ENCODE measurements at places on chromosomes 5 and 9.

DNA sequence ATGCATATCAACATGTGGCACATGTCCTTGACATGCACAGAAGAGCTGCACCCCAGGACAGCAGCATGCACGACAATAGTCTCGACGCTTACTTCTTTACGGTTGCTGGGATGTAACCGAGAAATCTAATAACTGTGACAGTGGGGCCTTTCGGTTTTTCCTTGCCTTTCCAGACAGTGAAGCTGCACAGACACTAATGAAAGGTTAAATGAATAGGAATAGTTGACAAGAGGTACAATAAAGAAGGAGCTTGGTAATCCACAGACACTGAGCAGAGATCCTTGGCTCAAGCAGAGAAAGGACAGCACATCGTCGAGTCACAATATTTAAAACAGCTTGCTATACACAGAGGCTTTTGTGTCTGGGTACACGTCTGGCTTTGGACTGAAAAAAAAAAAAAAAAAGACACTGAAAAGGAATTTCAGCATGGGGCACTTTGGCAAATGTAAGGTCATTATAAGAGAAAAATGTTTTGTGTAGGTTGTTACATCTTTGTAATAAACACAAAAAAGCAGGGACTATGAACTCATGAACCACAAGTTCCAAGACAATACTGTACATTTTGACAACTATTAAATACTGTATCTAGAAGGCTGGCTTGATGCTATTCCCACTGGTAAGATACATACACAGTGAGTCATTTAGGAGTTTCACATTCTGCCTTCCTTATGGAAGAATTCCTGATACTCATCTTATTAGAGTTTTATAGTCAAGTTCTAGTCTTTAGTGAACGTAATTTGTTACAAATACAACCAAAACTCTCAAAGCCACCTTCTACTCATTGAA is 5.6 kb downstream of the BNC2 start:
- no peak for DNase-seq

GRCh38 chr5:157917491-157917890 is 58.5 kb upstream of the CLINT1 start:
- DNase-seq = no peak

DNA sequence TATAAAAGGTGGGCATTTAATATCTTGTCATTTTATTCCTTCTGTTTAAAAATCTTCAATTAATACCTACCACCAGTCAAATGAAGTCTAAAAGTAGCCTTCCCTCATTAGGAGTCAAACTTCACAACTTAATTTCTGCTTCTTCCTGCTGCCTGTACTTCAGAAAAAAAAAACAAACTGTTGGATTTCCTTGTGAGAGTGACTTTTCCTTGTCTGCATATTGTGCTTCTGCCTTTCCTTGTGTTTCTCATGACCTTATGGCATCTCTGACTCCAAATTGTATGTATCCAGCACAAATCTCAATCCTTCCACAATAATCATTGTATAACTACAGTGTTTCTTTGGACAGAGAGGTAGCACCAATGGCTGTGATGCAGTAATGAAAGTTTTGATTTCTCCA is 32.1 kb downstream of the GRAMD2B start:
- no peak for DNase-seq

GRCh38 chr9:4936277-4936676 is 48.8 kb upstream of the JAK2 start:
- no peak for DNase-seq

GRCh38 chr9:107749787-107750444 is 260.3 kb upstream of the KLF4 start:
- DNase-seq = no peak

- DNase-seq = no peak
These were observed 608.0 kb upstream of the ACO1 start for GRCh38 chr9:31776471-31776870.

- no peak for DNase-seq
These were observed 1146.9 kb downstream of the EFNA5 start for GRCh38 chr5:106523852-106524251.

GRCh38 chr5:137636099-137636498 is 99.8 kb downstream of the KLHL3 start:
- no peak for DNase-seq

- no peak for DNase-seq
These were observed 30.3 kb upstream of the IRX4 start for GRCh38 chr5:1912951-1913565.

GRCh38 chr5:103498800-103499551 is 63.6 kb downstream of the NUDT12 start:
- DNase-seq = no peak

- DNase-seq = no peak
These were observed 287.4 kb downstream of the CDK5RAP2 start for GRCh38 chr9:120292606-120293005.

DNA sequence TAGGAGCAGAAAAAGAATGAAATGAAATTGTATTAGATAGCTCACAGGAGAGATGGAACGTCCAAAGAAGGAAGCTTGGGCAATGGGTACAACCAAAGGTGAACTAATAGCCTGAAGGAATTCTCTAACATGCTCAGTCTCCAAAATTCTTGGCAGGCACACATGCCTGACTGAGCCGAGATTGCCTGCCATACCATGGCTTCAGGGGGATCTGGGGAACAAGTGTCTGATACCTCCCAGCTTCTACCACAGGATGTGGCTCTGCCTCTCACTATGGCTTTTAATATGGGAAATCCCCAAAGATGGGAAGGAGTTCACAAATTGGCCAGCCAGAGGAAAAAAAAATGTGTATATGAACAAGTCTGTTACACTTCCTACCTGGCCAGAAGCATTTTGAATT is 3.6 kb upstream of the PALM2AKAP2 start:
- no peak for DNase-seq

GRCh38 chr5:55418994-55419968 is 111.5 kb downstream of the MTREX start:
- no peak for DNase-seq

- DNase-seq = no peak
These were observed 47.3 kb downstream of the RASGEF1C start for GRCh38 chr5:180161420-180162303.

DNA sequence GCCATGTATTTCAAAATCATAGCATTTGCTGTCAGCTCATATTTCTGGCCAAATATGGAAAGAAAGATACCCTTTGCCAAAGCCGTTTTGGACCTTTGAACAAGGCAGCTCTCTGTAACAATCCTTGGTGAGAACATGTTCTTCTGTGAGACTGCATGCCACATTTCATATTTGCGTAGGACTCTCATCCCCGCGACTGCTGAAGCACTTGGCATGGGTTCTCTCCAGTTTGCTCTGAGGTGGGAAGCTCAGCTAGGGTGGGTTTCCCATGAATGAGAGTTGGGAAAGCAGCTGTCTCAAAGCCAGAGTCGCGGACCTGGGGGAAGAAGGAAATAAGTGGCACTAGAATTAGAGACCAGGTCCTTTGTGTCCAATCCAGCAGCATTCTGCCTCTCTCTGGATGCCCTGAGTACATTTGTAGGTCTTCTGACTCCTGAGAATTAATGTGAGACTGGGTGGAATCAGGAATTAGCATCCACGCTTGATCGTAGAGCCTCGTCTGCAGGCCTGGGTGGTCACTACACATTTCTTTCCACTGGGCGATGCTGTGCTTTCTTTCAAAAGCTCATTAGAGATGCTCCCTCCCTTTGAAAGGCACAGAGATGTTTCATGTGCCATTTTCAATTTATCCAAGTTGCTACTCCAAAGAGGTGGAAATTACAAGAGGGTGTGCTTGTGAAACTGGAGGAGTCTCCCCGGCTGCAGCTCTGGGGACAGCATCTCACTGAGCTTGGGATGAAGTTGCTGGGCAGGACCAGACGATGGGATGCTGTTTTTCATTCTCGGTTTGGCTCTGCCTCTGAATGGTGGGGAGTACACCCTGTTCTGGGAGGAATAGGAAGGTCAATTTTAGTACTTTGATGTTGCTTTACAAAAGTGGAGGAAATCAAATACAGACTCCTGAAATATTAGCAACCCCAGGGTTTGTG is 197.2 kb downstream of the GADD45G start:
- no peak for DNase-seq

- no peak for DNase-seq
These were observed 360.6 kb downstream of the EFNA5 start for GRCh38 chr5:107310181-107310580.

DNA sequence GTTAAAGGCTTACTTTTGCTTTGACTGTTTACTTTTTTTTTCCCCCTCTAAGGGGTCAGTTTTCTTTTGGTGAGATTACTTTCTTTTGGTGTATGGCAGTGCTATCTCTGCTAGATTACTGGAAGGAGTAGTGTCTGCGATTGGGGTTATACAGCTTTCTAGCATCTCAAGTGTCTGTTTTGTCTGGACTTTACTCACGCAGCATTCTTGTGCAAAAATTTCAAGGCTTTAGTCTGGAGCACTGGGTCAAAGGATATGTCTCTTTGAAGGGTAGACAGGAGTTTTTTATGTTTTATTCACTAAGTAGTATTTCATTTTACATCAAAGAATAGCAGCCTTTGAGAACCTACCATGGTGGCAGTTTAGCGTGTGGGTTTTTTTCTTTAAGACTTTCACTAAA is 52.6 kb downstream of the NDUFS4 start:
- no peak for DNase-seq

DNA sequence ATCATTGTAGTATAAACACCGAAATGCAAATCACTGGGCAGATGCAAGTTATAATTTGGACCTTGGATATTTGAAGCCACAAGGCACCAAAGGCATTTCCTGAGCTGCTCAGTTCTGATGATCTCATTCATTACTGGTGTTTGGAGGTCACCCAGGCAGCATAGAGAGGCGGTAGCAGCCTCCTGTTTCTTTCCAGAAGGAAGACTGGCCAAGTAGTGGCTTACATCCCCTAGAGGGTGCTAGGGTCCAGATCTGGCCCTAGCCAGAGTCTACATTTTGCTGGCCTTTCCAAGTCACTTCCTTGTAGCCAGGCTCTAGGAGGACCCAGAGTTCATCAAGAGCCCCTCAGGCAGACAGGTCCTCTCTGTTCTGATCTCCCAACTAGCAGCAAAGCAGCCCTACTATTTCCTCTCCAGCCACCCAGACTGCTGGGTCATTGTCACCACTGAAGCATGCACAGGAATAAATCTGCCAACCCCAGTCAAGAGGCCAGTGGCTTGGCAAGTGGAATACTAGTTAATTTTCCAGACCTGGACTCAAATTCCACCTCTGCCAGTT is 33.4 kb upstream of the TTC1 start:
- no peak for DNase-seq

DNA sequence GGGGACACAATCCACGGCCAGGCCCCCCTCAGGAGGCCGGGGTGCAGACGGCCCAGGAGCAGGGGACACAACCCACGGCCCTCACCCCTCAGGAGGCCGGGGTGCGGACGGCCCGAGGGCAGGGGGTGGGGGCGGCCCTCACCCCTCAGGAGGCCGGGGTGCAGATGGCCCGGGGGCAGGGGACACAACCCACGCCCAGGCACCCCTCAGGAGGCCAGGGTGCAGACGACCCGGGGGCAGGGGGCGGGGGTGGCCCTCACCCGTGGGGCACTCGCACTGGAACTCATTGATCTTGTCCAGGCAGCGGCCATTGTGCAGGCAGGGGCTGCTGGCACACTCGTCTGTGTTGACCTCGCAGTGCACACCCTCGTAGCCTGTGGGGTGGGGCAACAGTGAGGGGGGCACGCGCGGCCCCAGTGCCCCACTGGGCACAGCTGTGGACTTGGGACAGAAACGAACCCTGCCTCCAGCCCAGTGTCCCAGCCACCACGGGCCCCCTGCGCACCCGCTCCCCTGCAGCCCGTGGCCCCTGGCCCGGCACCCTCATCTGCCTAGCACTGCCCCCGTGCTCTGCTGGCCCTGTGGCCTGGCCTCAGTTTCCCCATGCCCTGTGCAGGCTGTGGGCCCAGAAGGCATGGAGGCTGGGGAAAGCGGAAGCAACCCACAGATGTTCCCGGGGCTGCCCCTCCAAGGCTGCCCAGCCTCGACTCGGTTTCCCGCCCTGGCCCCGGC is 28.7 kb downstream of the NOTCH1 start:
- no peak for DNase-seq

DNA sequence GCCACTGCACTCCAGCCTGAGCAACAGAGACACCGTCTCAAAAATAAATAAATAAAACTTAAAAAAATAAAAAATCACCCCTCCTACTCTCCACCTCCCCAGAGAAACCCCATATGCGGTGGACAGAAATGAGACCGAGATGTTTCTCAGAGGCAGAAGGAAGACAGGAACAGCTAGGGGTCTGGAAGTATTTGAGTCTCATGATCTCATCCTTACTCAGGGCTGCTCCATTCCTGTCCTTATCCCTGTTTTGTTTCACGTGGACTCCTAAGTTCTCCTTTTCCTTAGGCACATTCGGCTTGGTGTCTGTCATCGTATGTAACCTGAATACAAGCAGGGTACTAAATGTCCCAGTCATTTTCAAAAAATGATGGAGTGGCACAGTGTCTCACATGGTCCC is 76.1 kb downstream of the C9orf50 start:
- no peak for DNase-seq

DNA sequence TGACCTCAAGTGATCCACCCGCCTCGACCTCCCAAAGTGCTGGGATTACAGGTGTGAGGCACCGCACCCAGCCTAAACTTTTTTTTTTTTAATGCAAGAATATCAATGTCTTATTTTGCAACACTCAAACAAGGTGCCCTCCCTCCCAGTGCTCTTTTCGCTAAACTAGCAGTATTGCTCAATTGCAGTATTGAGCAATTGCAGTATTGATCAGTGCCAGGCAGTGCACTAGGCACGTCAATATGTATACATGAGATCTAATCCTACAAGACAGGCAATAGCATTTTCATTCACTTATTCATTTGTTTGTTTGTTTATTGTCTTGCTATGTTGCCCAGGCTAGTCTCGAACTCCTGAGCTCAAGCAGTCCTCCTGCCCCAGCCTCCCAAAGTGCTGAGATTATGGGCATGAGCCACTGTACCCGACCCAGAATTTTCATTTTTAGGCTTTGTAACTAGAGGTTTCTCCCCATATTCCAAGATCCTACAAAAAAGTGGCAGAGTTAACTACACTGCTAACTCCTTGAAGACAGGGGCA is 94.5 kb downstream of the TTLL11 start:
- DNase-seq = no peak

GRCh38 chr5:107154593-107154992 is 516.1 kb downstream of the EFNA5 start:
- DNase-seq = no peak

DNA sequence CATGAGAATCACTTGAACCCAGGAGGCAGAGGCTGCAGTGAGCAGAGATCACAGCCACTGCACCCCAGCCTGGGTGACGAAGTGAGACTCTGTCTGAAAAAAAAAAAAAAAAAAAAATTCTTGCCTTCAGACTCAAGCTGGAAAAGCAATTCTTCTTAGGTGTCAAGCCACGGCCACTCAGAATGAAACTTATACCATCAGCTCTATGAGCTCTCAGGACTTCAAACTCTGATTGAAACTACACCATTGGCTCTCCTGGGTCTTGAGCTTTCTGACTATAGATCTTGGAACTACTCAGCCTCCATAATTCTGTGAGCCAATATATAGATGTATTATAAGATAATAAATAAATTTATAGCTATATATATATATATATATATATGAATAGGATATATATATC is 12.9 kb upstream of the FGF10 start:
- DNase-seq = no peak

- no peak for DNase-seq
These were observed 12.9 kb downstream of the PLPP1 start for GRCh38 chr5:55521881-55522280.
